Tibial artery (tissue), 4 donors: ENCODE measurements at places on chromosomes 6 and 20.
A peak's percentile ranks its signal among the peaks of the same experiment; 100 is the strongest.

- no peak for DNase-seq
Measured at GRCh38 chr20:44003609-44004008, 89.0 kb downstream of the TOX2 start.

DNA sequence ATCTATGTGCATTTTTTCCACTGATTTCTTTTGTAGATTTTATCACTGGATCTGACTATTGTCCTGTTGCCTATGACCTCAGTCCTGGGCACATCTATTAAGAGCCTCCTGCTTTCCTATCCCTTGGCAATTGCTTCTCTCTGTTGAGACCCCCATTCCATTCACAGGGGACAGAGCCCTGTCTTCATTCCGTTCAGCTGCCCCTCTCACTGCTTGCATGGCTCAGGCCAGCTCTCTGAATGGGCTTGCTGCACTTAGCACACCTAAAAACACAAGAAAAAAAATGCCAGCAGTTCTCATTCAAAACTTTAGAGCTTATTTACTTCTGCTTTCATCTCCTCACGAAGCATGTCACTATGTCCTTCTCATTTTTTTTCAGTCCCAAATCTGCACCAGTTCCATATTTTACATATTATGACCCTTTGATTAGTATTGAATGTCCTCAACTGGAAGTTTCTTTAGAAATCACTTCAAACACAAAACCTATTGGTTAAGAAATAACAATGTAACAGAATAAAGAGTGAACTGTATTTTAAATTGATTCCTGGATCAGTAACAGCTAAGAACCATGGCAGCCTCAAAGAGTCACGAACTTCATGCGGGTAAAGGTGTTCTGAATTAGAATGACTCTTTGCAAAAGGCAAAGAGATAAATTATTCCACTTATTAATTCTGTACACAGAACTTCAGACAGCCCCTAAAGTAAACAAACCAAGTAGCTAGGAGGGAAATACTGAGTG is 616.5 kb downstream of the C6orf118 start:
- DNase-seq = no peak

DNA sequence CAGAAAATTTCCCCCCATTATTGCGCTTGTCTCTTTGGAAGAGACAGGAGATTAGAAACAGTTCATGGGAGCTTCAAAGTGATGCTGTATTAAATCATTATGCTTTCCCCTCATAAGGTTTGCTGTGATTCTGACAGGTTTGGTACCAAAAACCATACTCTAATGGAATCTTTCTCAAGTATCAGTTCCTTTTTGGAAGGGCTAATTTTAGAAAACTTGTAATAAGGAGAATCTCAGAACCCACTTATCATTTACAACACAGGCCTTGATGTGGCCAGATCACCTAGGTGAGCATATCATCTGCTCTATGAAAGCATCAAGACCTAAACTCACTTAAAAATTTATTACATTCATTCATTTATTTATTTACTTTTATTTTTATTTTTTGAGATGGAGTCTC is 51.2 kb downstream of the TP53INP2 start:
- DNase-seq = no peak

DNA sequence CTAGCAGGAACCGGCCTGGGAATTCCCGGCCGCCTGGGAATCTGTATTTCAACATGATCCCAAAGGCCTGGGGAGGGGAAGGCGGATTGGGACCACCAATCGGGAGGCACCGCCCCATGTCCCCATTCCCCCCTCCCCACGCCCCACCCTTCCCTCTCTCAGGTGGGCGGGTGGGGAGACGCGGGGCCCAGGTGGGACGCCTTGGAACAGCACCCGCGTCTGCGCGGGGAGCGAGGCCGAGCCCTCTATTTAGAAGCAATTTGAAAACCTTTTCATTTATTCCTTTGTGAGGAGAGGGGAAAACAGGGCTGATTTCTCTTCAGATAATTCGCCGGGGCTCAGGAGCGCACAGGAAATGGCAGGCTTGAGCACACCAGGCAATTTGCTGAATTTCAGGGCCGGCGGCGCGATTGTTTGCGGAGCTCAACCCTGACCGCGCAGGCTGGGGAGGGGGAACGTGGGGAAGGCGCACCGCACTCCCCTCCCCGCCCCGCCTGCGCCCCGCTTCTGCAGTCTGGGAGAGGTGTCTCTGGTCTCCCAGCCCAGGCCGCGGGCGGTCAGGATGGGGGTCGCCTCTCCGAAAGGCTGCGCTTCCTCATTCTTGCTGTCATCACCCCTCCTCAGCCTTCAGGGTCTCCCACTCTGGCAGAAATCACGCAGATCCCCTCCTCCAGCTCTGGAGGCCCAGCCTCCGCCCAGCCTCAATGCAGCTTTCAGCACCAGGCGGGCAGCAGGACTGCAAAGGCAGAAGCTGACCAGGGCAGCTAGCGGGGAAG is 170.0 kb downstream of the GRM4 start:
- DNase-seq = peak; percentile 40

GRCh38 chr6:166386111-166386510 is 3.4 kb upstream of the MPC1 start:
- no peak for DNase-seq

- DNase-seq = no peak
Measured at GRCh38 chr6:113121571-113121970, 735.6 kb upstream of the MARCKS start.

- DNase-seq = no peak
Measured at GRCh38 chr6:684831-685636, 7.9 kb downstream of the EXOC2 start.

DNA sequence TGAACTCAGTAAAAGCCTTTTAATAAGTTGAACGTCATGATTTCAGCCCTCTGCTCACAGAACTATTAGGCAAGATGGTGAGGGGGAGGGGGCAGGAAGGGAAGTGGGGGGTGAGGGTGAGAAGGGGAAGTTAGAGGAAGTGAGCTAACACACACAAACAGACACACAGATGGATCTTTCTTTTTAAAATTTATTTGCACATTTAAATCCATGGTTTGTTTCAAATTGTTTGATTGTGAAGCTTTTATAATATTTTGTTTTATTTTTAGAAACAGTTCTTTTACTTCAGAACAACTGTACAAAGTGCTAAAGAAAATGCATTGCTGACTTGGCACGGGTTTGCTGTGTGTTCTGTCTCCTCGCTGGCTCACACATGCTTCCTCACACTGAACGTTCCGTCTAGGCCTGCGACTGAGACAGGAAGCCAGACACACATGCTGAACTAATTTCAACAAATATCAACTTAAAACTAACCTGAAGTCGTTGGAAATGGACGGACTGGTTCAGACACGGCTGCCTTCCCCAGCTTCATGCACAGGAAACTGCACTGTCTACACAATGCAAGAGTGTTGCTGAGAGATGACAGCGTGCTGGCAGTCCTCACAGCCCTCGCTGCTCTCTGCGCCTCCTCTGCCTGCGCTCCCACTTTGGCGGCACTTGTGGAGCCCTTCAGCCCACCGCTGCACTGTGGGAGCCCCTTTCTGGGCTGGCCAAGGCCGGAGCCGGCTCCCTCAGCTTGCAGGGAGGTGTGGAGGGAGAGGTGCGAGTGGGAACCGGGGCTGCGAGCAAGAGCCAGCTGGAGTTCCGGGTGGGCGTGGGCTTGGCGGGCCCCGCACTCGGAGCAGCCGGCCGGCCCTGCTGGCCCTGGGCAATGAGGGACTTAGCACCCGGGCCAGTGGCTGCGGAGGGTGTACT is 8.1 kb upstream of the ZBP1 start:
- no peak for DNase-seq

GRCh38 chr20:48008850-48009515 is 223.7 kb upstream of the SULF2 start:
- DNase-seq = no peak

GRCh38 chr6:106141441-106142237 is 55.5 kb downstream of the PRDM1 start:
- no peak for DNase-seq

DNA sequence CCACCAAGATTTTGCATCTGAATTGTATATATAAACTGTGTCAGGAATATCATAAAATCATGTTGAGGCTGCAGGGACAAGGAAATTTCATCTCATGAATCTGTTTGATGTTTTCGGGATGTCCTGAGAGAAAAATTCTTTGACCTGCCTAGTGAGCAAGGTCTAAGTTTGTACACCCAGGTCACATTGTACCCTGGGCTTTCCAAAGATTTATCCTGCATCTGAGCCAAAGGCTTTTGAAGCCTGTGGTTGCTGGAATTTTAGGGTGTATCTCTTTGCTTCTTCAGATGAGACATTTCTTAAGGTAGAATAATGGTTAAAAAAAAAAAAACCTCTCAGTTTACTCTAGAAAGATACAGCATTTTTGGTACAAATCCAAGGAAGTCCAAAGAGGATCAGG is 63.3 kb downstream of the FOXO3 start:
- DNase-seq = no peak
